ENCODE measurements at places on chromosomes 7 and 10.

DNA sequence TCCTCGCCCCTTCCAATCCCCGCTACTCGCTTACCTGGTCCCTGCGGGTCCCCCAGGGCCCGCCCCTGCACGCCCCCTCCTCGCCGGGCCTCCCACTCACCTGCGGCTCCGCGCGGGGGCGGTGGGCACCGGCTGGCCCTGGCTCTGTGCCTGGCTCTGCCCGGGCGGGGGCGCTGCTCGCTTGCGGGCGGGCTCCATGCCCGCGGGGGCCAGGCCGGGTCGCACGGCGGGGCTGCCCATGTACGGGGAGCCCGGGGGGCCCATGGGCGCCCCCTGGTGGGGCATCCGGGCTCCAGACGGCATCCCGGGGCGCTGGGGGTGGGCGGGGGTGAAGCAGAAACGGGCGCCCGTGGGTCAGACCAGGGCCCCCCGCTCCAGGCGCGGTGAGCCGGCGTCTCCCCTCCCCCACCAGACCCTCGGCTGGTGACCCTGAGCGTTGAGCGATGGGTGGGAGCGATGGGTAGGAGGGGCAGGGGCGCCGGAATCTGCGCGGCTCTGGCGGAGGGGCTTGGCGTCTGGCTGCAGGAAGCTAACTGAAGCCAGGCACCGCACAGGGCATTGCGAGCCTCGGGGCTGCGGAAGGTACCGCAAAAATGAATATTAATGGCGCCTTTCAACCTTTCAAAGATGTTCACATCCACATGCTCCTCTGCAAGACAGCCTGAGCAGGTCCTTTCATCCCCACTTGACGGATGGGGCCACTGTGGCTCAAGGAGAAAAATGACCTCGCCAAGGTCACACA lies 3.0 kb downstream of the SMARCD3 start:
- DNase-seq = no peak

DNA sequence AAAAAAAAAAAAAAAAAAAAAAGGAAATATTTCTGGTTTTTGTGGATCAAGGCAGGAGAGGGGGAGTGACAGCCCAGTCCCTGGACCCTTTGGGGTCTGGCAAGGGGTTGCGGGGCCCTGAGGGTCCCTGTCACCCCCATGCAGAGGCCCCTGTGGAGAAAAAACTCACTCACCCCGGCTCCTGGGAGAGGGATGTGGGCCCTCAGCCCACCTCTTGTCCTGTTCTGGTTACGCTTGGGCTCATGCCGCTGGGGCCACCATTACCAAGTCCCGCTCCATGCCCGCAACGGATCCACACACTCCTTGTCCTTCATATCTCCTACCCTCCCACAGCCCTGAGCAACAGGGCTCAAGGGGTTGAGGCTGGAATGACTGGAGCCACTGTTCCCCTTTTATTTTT lies 1.0 kb upstream of the TMEM184A start:
- no peak for DNase-seq

DNA sequence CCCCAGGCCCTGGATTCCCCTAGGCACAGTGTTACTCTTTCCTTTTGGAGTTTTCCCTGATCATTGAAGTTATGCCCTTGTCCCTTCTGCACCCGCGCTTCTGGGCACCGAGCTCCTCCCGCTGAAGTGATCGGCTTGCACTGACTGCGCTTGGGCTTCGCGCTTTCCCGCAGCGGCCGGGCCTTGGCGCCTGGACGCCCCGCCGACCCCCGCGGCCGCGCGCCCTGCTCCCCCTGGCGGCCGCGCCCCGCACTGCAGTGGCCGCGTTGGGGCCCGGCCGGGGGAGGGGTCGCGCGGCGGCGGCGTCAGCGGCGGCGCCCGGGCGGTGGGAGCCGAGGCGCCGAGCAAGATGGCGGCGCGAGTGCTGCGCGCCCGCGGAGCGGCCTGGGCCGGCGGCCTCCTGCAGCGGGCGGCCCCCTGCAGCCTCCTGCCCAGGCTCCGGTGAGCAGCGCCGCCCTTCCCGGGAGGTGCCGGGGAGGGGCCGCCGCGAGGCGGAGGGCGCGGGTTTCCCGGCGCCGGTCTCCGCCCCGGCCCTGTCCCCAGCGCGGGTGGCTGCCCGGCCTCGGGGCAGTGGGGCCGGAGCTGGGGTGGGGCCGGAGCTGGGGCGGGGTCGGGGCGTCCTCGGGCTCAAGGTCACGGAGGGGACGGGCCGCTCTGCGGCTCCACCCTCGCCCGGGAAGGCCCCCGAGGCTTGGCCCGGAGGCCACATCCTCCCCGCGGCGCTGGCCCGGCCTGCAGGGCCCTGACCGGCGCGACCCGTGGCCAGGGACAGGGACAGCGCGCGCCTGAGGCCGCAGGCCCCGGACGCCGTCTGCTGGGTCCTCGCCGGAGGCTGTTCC lies at the start of gene NIPSNAP2:
Gene NIPSNAP2, plus strand, starts transcription at position 325 of the 839 bp plus-strand sequence. Its CDS starts 25 bp downstream, at position 350.
- no peak for DNase-seq

- no peak for DNase-seq
These were observed 39.1 kb upstream of the HERPUD2 start for GRCh38 chr7:35734001-35734483.

DNA sequence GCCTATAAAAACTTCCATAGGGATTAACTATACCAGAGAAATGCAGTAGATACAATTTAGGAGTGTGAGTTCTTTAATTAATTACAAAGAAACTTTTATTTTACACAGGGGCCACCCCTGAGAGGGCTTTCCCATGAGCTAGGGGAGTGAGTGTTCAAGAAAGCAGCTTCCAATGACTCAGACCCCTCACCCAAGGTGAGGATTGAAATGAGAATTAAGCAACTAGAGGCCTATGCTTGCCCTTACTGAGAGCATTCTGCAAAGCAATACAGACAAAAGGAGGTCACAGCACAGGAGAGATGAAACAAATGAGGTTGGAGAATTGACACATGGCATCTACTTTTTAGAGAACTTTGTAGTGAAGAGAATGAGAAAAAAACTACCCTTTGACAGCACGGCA lies 301.8 kb downstream of the WDR11 start:
- DNase-seq = no peak

DNA sequence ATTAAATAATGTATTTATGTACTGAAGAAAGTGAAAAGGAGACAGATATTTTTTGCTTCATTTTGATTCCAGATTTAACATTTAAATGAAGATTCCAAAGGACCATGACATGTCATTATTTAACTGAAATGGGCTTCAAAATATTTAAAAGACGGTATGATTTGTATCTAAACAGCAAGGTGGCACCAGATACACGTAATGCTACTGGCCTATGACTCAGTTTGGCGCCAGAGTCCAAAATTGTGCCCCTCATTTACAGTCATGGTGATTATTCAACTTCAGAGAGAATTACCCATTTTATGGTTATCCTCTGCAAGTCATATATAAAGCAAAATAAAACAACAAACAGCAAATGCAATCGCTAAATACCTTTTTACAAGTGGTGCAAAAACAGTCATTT lies 94.5 kb downstream of the ETV1 start:
- DNase-seq = no peak

DNA sequence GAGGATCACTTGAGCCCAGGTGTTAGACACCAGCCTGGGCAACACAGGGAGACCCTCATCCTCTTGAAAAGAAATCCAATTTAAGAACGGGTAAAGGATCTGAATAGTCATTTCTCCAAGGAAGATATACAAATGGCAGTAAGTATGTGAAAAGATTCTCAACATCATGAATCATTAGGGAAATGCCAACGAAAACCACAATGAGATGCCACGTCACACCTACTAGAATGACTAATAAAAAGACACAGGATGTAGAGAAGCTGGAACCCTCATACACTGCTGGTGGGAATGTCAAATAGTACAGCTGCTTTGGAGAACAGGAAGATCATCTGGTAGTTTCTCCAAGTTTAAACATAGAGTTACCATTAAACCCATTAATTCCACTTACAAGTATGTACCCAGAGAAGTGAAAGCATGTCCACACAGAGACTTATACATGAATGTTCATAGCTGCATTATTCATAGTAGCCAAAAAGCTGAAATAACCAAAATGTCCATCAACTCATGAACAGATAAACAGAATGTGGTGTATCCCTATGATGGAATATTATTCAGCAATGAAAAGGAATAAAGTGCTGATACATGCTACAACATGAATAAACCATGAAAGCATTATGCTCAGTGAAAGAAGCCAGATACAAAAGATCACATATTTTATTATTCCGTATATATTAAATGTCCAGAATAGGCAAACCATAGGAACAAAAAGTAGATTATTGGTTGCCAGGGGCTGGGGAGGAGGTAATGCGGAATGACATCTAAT lies 13.1 kb upstream of the ZMIZ2 start:
- no peak for DNase-seq

GRCh38 chr7:145184956-145185355 lies 349.1 kb upstream of the TPK1 start:
- DNase-seq = no peak

GRCh38 chr7:132998763-132999162 lies 83.1 kb downstream of the CHCHD3 start:
- no peak for DNase-seq

- no peak for DNase-seq
These were observed 61.5 kb downstream of the CPVL start for GRCh38 chr7:29084832-29085231.

DNA sequence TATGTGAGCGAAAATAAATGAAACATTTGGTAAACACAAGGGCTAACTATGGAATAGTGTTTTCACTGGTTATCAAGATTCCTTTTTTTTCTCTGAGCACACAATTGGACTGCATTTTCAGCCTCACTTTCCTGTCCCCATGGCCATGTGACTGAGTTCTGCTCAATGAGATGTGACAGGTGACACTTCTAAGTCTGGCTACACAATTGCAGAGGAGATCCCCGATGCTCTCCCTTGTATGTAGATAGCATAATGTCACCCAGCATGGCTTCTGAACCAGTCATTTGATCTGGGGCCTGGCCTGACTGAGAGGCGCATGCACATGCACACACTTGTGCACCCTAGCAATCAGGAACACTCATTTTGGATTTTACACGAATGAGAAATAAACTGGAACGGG lies 581.8 kb downstream of the GRID1 start:
- DNase-seq = no peak

GRCh38 chr10:74029943-74030342 lies 32.0 kb downstream of the VCL start:
- no peak for DNase-seq

DNA sequence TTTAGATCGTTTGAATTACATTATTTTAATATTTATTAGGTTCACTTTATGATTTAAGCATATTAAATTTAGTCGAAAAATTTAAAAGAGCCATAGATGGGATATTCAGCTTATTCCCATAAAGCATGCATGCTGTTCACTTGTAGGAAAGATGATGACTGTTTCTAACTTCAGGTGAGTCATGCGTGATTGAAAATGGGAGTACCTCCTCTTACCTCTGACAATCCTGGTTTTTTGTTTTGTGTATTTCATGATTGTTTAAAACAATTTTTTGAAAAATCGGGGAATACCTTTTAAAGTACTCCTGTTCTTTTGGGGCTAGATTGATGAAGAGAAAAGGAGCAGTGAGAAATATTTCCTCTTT lies 1.4 kb downstream of the TNKS2 start:
- DNase-seq = no peak

- DNase-seq = no peak
These were observed 6.6 kb downstream of the TFPI2 start for GRCh38 chr7:93883917-93884345.

- no peak for DNase-seq
These were observed 17.1 kb downstream of the SLC26A3 start for GRCh38 chr7:107785926-107786325.

- DNase-seq = no peak
These were observed 116.3 kb upstream of the BTBD16 start for GRCh38 chr10:122154545-122155366.

DNA sequence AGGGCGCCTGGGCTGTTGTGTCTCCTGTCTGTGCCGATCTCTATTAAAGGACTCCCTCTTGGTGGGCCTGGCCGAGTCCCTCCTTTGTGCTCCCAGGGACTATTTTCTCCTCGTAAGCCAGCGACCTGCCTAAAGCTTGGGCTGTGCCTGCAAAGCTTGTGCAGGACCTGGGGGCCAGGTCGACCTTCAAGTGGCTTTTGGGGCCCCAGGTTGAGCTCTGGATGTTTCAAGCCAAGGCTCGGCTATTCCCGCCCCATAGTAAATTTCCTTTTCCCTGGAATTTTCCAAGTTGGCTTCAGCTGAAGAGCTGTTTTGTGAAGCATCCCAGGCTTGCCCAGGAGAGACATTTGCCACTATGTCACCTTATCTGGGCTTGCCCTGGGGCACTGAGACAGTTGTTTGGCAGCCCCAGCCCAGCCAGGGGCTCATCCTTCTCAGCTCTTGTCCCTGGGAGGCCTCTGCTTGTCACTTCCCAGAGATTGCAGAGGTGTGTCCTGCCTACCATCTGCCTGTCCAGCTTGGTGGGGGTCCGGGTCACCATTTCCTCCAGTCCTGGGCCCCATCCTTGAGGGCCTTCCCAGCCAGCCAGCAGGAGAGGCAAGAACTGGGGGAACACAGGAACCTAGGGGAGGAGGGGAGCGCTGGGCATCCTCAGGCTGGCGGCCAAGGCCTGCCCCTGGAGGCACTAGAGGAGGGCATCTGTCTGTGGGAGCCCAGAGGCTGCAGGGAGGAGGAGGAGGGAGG lies 20.2 kb downstream of the ZMIZ2 start:
- DNase-seq = no peak

All from cortex of kidney (tissue), 1 donor.